ENCODE measurements at places on chromosomes 7 and 10. TPM values are rescaled to one million over a fixed set of nuclear protein-coding genes. Genes with fewer than 3 reads are reported as not detected.

Gene BUB3
- 113 TPM for total RNA-seq

Gene SDHAF3
- total RNA-seq, result 17.5 TPM

- DNase-seq, result no peak
Measured at GRCh38 chr7:43443381-43443780, 139.5 kb upstream of the STK17A start.

- no peak for DNase-seq
Measured at GRCh38 chr7:74404741-74405140, 49.0 kb upstream of the GTF2IRD1 start.

GRCh38 chr10:74011017-74011416, 13.1 kb downstream of the VCL start:
- DNase-seq, result no peak

GRCh38 chr10:6838118-6838517, 258.0 kb upstream of the PRKCQ start:
- DNase-seq, result no peak
